Activated naive CD4-positive, alpha-beta T cell (primary cell): ENCODE measurements at places on chromosomes 1 and 21.

- no peak for DNase-seq
Measured at GRCh38 chr1:209627027-209627731, 25.0 kb downstream of the LAMB3 start.

GRCh38 chr1:68725001-68725752 is 228.3 kb upstream of the DEPDC1 start:
- no peak for DNase-seq

GRCh38 chr1:40802742-40803113 is 19.1 kb downstream of the KCNQ4 start:
- DNase-seq: no peak

DNA sequence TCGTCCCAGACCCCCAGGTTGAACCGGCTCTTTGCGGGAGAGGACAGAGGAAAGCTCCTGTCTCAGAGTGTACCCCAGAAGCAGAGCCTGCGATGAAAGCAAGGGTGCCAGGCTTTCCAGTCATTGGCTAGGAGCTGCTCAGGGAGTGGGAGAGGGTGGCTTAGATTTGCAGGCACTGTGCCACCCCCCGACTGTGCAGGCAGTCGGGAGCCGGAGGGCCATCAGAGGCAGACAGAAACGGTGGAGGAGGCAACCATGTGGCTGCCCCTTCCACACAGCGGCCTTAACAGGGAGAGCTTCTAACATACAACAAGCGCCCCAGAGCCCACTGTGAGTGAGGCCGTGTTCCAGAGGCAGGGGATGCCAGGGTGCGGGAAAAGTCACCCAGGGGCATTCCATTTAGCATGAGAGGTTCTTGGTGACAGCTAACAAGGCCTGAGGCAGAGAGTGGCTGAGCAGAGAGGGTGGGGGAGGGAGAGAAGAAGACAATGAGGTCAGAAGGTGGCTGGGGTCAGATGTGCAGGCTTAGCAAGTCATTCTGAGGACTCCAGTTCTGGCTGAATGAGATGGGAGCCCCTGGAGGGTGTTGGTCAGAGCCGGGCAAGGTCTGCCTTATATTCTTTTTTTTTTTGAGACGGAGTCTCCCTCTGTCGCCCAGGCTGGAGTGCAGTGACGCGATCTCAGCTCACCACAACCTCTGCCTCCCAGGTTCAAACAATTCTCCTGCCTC is 9.5 kb upstream of the C1orf167 start:
- DNase-seq: no peak

DNA sequence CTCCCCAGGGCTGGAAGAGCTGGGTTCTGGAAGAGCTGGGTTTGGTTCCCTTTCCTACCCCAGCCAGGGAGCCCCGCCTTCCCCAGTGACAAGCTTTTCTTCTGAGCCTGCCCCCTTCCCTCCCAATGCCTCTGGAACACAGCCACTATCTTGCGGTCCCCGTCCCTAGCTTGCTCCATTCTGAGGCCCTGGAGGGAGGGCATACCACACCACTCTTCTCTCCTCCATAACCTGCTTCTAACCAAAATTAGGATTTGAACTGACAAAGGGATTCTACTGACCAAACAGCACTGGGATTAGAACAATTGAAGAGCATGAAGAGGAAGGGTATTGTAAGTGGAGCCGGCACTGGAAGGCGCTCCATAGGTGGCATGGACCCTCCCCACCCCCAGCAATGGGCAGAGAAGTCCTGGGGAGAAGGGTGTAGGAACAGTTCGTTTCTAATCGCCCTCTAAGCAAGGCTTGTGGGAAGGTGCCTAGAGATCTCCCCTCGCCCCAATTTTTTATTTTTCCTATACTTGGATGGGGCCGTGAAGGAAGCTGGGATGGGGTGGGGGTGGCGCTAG is 690 bp downstream of the C1orf216 start:
- DNase-seq: no peak
